Activated T-cell treated with anti-CD3 and anti-CD28 coated beads, Interleukin-2, amount 50 U/mL, for 4 hours (primary cell): ENCODE measurements at places on chromosomes 13 and 19. TPM values are rescaled to one million over a fixed set of nuclear protein-coding genes. Genes with fewer than 3 reads are reported as not detected.

- no peak for DNase-seq
Observed at GRCh38 chr19:33227242-33227650, 1.6 kb upstream of the SLC7A10 start.

GRCh38 chr13:48000559-48001113, 437 bp downstream of the SUCLA2 start:
- no peak for DNase-seq

- no peak for DNase-seq
Observed at GRCh38 chr13:100561599-100562204, 26.9 kb downstream of the GGACT start.

- DNase-seq: peak; percentile 85
Observed at GRCh38 chr19:45038931-45039893, at the start of gene CLASRP. Gene CLASRP (plus strand): TSS chr19:45039045. CDS start chr19:45040213, 1,168 bp downstream.

GRCh38 chr19:56837004-56837403, 3.5 kb downstream of the PEG3 start:
- no peak for DNase-seq

- DNase-seq: no peak
Observed at GRCh38 chr19:4491446-4491845, 19.3 kb downstream of the HDGFL2 start.

DNA sequence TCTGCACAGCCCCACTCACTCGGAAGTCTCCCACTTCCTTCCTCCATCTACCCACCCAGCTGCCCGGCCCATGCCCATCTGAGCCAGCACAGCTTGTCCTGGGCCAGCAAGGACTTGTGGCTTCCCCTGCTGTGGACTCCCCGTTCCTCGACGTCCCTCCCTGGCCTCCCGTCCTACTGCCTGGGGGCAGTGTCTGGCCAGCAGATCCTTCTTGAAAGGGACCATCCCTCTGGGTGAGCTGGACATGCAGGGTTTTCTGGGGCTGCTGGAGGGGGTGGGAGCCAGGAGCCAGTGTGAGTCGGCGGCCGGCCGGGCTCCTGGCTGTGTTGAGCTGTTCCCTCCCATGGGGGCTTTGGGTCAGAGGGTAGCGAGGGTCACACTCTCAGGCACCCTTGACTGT, 26.7 kb downstream of the CRTC1 start:
- no peak for DNase-seq

- no peak for DNase-seq
Observed at GRCh38 chr19:18967358-18968146, 26.5 kb upstream of the HOMER3 start.

GPR108 gene
- total RNA-seq: 86.3 TPM

MAG gene
- not detected for total RNA-seq

IL27RA gene
- 102 TPM for total RNA-seq

GRCh38 chr19:45297674-45298073, 25.0 kb downstream of the CKM start:
- DNase-seq: no peak

DNA sequence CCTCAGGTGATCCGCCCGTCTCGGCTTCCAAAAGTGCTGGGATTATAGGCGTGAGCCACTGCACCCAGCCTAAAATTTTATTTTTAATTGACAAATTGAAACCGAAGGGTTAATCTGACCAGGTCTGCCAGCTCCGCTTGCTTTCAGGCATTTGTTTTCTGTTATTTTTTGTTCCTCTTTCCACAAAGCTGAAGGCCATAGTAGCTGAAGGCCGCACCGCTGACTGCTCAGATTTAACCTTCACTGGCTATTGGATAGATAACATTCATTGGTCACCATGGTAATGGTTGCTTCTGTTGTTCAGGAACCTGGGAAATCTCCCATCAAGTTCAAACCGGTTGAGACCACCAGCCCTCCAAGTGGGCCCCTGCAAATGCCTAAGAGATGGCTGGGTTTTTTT, 124.5 kb upstream of the USP29 start:
- DNase-seq: no peak

DNA sequence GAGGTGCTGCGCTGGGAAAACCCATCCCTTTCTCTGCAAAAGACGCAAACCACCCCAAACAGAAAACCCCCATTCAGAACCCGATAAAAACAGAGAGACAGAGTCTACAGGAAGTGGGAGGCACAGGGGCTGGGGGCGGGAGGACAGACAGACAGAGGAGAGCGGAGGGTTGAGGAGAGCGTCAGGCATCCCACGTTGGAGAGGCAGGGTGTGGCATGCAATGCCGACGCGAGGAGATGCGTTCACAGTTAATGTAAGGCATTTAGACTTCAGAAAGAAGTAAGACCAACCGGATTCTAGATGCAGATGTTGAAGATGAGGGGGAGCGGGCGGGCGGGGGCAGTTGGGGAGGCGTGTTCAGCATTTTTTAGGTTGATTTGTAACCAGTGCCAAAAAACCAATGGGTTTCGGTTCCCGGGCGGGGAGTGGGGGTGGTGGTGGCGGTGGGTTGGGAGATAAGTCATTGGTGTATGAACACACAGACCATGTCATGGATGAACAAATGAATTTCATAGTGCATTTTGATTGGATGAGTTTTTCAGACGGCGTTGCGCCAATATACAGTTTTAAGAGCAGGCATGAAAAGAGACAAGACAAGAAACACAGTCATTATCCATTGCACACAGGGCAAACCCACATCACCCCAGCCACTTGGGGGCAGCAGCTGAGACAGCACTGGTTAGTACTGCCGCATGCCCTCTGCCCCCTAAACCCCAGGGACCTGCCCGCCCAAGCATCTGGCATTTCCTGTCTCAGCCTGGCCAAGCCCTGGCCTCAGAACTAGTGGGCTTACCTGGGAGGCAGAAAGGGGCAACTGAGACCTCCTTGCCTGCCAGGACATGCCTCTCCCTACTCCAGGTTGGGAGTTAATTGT, 91.3 kb downstream of the IER2 start:
- DNase-seq: no peak

DNA sequence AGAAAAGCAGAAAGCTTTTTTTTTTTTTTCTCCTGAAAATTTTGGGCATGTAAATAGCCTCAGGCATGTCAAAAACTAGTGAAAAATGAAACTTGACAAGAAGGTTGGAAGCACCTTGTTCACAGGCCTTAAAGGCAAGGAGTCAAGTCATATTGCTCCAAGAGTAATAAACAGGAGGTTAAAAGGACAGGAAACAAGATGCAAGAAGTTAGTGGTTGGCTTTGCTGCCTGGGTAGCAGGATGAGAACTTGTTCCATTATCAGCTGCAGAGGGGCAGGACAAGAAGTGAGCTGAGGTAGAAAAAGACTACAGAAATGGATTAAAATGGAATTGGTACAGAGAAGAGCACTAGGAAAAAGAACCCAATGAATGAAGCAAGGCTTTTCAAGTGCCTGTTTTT, 242.6 kb downstream of the DCT start:
- DNase-seq: no peak

- no peak for DNase-seq
Observed at GRCh38 chr13:65159803-65160202, 2070.3 kb downstream of the PCDH9 start.

GRCh38 chr13:27327633-27328032, 57.0 kb downstream of the RASL11A start:
- DNase-seq: no peak

DNA sequence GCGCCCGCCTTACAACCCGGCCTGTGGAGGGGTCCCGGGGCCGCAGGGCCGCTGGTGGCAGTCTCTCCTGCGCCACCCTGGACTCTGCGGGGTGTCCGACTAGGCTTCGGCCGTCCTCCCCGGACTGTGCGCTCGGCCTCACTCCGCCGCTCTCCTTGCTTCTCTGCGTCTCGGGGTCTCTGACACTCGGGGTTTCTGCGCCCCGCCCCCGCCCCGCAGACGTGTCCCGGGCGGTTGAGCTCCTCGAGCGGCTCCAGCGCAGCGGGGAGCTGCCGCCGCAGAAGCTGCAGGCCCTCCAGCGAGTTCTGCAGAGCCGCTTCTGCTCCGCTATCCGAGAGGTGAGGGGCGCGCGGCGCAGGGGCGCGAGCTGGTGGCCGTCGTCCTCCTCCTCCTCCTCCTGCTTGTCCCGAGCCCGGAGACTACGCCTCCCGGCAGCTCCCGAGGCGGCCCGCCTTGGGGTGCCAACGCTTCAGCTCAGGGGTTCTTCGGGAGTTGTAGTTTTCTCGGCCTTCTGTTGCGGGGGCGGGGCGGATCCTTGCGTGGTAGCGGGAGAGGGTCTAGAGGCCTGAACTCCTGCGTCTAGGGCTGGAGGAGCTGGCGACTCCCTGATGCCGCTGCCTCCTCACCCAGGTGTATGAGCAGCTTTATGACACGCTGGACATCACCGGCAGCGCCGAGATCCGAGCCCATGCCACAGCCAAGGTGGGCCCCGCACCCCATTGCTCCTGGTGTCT, 627 bp downstream of the LIN7B start:
- peak; percentile 52 for DNase-seq

DNA sequence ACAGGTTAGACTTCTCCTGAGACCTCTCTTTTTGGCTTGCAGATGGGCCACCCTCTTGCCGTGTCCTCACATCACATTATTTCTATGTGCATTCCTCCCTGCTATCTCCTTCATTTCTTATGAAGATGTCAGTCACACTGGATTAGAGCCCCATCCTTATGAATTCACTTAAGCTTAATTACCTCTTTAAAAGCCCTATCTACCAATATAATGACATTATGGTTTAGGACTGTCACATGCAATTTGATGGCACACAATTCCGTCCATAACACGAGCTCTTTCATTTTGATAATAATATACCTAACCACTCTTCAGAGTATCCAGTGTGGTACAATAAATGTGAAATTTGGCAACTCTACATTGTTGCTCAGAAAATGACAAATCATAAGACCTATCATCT, 1037.3 kb downstream of the DIAPH3 start:
- no peak for DNase-seq

DNA sequence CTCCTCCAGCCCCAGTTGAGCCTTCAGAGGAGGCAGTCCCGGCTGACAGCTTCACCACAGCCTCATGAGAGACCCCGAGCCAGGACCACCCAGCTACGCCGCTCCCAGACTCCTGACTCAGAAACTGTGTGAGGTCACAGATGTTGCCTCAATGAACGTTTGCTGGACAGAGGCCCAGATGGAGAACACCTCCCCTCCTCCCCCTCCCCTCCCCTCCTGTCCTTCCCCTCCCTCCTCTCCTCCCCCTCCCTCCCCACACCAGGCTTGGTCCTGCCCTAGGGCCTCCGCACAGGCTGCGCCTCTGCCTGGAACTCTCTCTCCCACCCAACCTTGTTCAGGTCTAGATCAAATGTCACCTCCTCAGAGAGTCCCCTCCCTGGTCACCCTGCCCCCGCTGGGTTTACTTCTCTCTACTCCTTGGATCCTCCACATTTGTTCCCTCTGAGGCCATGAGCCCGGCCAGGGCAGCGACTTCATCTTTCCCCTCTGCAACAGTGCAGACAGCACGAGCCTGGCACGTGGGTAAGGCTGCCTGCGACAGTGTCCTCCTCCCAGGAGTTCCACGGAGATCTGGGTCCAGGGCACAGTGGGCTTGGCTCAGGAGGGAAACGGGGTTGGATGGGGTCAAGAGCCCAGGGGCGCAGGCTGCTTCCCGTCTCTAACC, 17.4 kb downstream of the PIP5K1C start:
- no peak for DNase-seq

CAMSAP3 gene
- 0.38 TPM for total RNA-seq

GRCh38 chr19:2701361-2702169, 929 bp downstream of the GNG7 start:
- no peak for DNase-seq

GRCh38 chr19:13162724-13163608, 12.8 kb downstream of the IER2 start:
- DNase-seq: peak; percentile 87

DNA sequence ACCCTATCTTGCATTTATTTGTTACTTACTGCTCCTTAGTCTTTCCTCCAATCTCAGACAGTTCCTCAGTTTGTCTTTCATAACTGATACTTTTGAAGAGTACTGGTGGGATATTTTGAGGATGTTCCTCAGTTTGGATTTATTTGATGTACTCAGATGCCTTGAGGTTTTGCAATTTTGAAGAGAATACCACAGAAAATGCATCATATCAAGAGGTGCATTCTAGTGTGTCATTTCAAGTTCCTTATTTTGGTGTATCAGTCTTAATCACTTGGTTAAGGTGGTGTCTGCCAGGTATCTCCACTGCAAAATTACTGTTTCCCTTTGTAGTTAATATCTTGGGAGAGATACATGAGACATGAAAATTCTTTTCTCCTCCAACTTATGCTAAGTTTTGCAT, 75.1 kb downstream of the URI1 start:
- DNase-seq: no peak

ZNF540 gene
- 0.53 TPM for total RNA-seq

GRCh38 chr19:55068950-55069864, 6.3 kb upstream of the RDH13 start:
- DNase-seq: no peak

- DNase-seq: no peak
Observed at GRCh38 chr13:89393758-89394304, 1722.7 kb downstream of the SLITRK5 start.

- DNase-seq: no peak
Observed at GRCh38 chr13:67620665-67621064, 390.5 kb upstream of the PCDH9 start.

DNA sequence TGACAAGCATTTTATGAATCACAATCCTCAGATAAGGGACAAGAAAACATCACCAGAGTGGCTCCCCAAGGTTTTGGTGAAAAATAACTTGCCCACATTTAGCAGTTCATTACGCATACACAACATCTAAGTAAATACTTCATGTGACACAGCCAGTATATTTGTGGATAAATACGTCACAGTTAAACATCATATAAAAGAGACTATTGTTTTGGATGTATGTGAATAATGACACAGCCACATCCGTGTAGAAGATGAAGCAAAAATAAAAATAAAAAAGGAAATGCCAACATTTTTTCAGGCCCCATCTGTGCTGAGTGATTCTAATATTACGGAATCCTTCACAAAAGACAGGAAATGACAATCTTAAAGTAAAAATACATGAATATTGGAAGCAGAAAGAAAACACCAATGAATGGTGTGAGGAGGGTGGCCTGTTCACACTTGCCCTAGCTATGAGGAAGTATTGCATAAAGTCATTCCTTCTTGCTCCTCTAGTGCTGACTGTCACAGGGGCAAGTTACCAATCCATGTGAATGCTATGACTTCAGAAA, 457.1 kb downstream of the KLF12 start:
- DNase-seq: no peak

GRCh38 chr13:77416666-77417212, 89.8 kb upstream of the MYCBP2 start:
- DNase-seq: no peak

TMEM238 gene
- total RNA-seq: 6.1 TPM

KCNC3 gene
- total RNA-seq: 5.6 TPM

ZNF816 gene
- total RNA-seq: 4.0 TPM

DCLK1 gene
- total RNA-seq: not detected

ZNF208 gene
- 2.0 TPM for total RNA-seq

DNA sequence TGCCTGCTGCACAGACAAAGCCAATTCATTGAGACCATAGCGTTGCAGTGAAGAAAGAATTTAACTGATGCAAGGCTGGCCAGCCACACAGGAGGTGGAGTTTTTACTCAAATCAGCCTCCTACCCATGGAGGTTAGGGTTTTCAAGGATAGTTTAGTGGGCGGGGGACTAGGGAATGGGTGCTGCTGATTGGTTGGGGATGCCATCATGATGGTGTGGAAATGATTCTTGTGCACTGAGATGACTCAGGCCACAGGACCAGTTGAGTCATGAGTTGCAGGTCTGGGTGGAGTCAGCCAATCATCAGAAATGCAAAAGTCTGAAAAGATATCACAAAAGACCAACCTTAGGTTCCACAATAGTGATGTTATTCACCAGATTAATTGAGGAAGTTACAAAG, 359.6 kb downstream of the FOXO1 start:
- no peak for DNase-seq

KCNN4 gene
- 123 TPM for total RNA-seq
